ENCODE measurements at places on chromosomes 16 and 17. TPM values are rescaled to one million over a fixed set of nuclear protein-coding genes. Genes with fewer than 3 reads are reported as not detected.
A peak's percentile ranks its signal among the peaks of the same experiment; 100 is the strongest.

The HYDIN gene
- total RNA-seq, result 1.7 TPM

The GPRC5B gene
- total RNA-seq, result 138 TPM

The FN3K gene
- 28.3 TPM for total RNA-seq

The KLHL10 gene
- total RNA-seq, result 0.46 TPM

The ARHGDIG gene
- total RNA-seq, result 5.9 TPM

The KRTAP16-1 gene
- not detected for total RNA-seq

The CDH3 gene
- 97.2 TPM for total RNA-seq

The KRT27 gene
- not detected for total RNA-seq

- peaks cover 20% of the 10 kb centered on the region for H3K36me3 ChIP-seq
- no peak overlapping the region for H3K4me3 ChIP-seq
- H3K27ac ChIP-seq, result no peak overlapping the region
Observed at GRCh38 chr17:44568945-44569858, 11.9 kb downstream of the FZD2 start.

- no peak overlapping the region for H3K27ac ChIP-seq
- no peaks in the 10 kb centered on the region for H3K27me3 ChIP-seq
- H3K4me1 ChIP-seq, result no peaks in the 10 kb centered on the region
- no peaks in the 10 kb centered on the region for H3K36me3 ChIP-seq
- DNase-seq, result no peak
- no peak overlapping the region for H3K4me3 ChIP-seq
Observed at GRCh38 chr16:53998024-53998810, 288.4 kb downstream of the IRX3 start.

- H3K27ac ChIP-seq, result no peak overlapping the region
- no peak overlapping the region for H3K4me3 ChIP-seq
- no peaks in the 10 kb centered on the region for H3K36me3 ChIP-seq
- H3K27me3 ChIP-seq, result no peaks in the 10 kb centered on the region
- H3K4me1 ChIP-seq, result peaks cover 8% of the 10 kb centered on the region
Observed at GRCh38 chr17:57523926-57524632, 221.0 kb downstream of the CCDC182 start.

- no peak overlapping the region for H3K4me3 ChIP-seq
- DNase-seq, result no peak
- H3K4me1 ChIP-seq, result no peaks in the 10 kb centered on the region
- peaks cover 85% of the 10 kb centered on the region for H3K36me3 ChIP-seq
- H3K27me3 ChIP-seq, result no peaks in the 10 kb centered on the region
Observed at GRCh38 chr16:2437032-2437790, 8.0 kb downstream of the CCNF start.

DNA sequence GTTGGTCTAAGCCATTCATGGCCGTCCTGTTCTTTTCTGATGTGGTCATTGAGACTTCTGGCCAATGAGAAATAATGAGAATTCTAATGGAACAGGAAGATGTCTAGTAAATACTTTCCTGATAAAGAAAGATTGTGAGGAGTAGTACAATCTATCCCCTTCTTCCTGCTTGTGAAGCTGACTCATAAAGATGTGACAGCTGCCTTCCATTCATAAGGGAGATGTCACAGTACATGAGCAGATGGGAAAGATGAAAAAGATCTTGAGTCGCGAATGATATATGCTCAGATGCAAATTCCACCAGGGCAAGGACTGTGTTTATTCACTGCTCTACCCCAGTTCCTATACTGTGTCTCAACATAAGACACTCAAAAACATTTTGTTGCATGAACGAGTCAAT, 111.7 kb upstream of the FOXF1 start:
- H3K4me1 ChIP-seq, result no peaks in the 10 kb centered on the region
- H3K27me3 ChIP-seq, result peaks cover 2% of the 10 kb centered on the region
- no peak overlapping the region for H3K4me3 ChIP-seq
- no peak for DNase-seq
- H3K36me3 ChIP-seq, result no peaks in the 10 kb centered on the region

- no peak overlapping the region for H3K27ac ChIP-seq
- H3K4me1 ChIP-seq, result no peaks in the 10 kb centered on the region
- no peak for DNase-seq
- peaks cover 75% of the 10 kb centered on the region for H3K36me3 ChIP-seq
Observed at GRCh38 chr17:75060434-75061054, 13.5 kb downstream of the KCTD2 start.

GRCh38 chr17:82737967-82738877, 2.8 kb downstream of the FN3K start:
- H3K27ac ChIP-seq, result no peak overlapping the region
- no peaks in the 10 kb centered on the region for H3K27me3 ChIP-seq
- no peak overlapping the region for H3K4me3 ChIP-seq
- no peak for DNase-seq
- no peaks in the 10 kb centered on the region for H3K4me1 ChIP-seq

- H3K4me1 ChIP-seq, result no peaks in the 10 kb centered on the region
- no peak for DNase-seq
- no peak overlapping the region for H3K27ac ChIP-seq
- H3K36me3 ChIP-seq, result peaks cover 2% of the 10 kb centered on the region
- H3K27me3 ChIP-seq, result no peaks in the 10 kb centered on the region
Observed at GRCh38 chr16:58265480-58266052, 29.3 kb downstream of the PRSS54 start.

GRCh38 chr17:50057521-50057991, 1.6 kb downstream of the ITGA3 start:
- H3K27ac ChIP-seq, result no peak overlapping the region
- H3K36me3 ChIP-seq, result no peaks in the 10 kb centered on the region
- H3K4me3 ChIP-seq, result peak overlapping the region; percentile 79
- peaks cover 10% of the 10 kb centered on the region for H3K4me1 ChIP-seq

- H3K4me3 ChIP-seq, result no peak overlapping the region
- no peaks in the 10 kb centered on the region for H3K27me3 ChIP-seq
- no peaks in the 10 kb centered on the region for H3K4me1 ChIP-seq
- H3K36me3 ChIP-seq, result no peaks in the 10 kb centered on the region
- H3K27ac ChIP-seq, result no peak overlapping the region
Observed at GRCh38 chr16:69839240-69839688, 77.1 kb downstream of the WWP2 start.

DNA sequence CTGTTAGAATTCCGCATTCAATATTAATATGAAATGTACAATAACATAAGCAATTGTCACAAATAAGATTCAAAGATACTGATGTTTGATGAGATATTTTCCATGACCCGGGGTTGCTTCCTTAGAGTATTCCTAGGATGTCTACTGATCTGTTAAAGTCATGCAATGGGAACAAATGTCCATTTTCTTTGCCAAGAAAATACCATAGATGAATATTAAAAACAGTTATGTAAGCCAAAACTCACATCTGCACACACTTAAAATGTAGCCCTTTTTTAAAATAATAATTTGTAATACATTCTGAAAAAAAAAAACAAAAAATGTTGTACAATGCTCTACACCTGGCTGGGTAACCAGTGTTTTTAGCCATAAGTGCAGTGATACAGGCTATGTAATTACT, 259.4 kb upstream of the AXIN2 start:
- DNase-seq, result no peak
- no peak overlapping the region for H3K27ac ChIP-seq
- no peaks in the 10 kb centered on the region for H3K4me1 ChIP-seq
- no peaks in the 10 kb centered on the region for H3K27me3 ChIP-seq
- H3K4me3 ChIP-seq, result no peak overlapping the region
- H3K36me3 ChIP-seq, result no peaks in the 10 kb centered on the region

GRCh38 chr17:81197831-81198490, 24.8 kb downstream of the CEP131 start:
- no peak for DNase-seq
- H3K27ac ChIP-seq, result no peak overlapping the region
- peaks cover 13% of the 10 kb centered on the region for H3K36me3 ChIP-seq
- no peaks in the 10 kb centered on the region for H3K27me3 ChIP-seq
- no peaks in the 10 kb centered on the region for H3K4me1 ChIP-seq

GRCh38 chr17:32564325-32564724, 77.5 kb downstream of the CDK5R1 start:
- no peaks in the 10 kb centered on the region for H3K36me3 ChIP-seq
- H3K27ac ChIP-seq, result no peak overlapping the region
- no peak overlapping the region for H3K4me3 ChIP-seq
- H3K4me1 ChIP-seq, result no peaks in the 10 kb centered on the region

DNA sequence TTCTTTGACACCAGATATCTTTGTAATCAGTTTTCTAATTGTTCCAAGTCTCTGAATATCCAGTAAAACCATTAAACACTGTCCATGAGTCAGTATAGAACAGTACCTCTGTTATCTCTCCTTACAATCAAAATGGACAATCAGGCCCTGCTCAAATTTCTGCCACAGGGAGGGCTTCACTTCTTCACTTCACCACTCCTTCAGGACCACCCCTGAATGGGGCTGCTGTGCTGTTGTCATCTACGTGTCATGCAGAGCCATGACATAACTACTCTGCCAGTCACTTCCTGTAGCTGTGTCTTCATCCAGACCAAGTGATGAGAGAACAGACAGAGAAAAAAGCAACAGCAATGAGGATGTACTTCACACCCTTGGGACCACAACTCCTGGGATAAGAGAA, 116.9 kb downstream of the TANC2 start:
- no peak for DNase-seq
- no peaks in the 10 kb centered on the region for H3K4me1 ChIP-seq
- no peaks in the 10 kb centered on the region for H3K27me3 ChIP-seq
- H3K36me3 ChIP-seq, result peaks cover 3% of the 10 kb centered on the region
- no peak overlapping the region for H3K27ac ChIP-seq

- no peak for DNase-seq
- H3K27me3 ChIP-seq, result peaks cover 76% of the 10 kb centered on the region
- no peak overlapping the region for H3K4me3 ChIP-seq
- no peaks in the 10 kb centered on the region for H3K36me3 ChIP-seq
Observed at GRCh38 chr16:78075800-78076199, 23.7 kb upstream of the WWOX start.
